ENCODE measurements at places on chromosomes 1 and 21. TPM values are rescaled to one million over a fixed set of nuclear protein-coding genes. Genes with fewer than 3 reads are reported as not detected.

The SYT6 gene
- total RNA-seq: not detected

GRCh38 chr1:198929961-198930599 lies 291.2 kb downstream of the PTPRC start:
- peaks cover 5% of the 10 kb centered on the region for H3K4me1 ChIP-seq
- no peaks in the 10 kb centered on the region for H3K27me3 ChIP-seq
- DNase-seq: peak; percentile 70
- H3K27ac ChIP-seq: peak overlapping the region; percentile 29
- H3K36me3 ChIP-seq: no peaks in the 10 kb centered on the region

- H3K4me1 ChIP-seq: peaks cover 36% of the 10 kb centered on the region
- H3K4me3 ChIP-seq: no peak overlapping the region
- no peaks in the 10 kb centered on the region for H3K27me3 ChIP-seq
- H3K36me3 ChIP-seq: peaks cover 5% of the 10 kb centered on the region
- no peak for DNase-seq
Measured at GRCh38 chr1:151990856-151991198, 2.8 kb downstream of the S100A10 start.

DNA sequence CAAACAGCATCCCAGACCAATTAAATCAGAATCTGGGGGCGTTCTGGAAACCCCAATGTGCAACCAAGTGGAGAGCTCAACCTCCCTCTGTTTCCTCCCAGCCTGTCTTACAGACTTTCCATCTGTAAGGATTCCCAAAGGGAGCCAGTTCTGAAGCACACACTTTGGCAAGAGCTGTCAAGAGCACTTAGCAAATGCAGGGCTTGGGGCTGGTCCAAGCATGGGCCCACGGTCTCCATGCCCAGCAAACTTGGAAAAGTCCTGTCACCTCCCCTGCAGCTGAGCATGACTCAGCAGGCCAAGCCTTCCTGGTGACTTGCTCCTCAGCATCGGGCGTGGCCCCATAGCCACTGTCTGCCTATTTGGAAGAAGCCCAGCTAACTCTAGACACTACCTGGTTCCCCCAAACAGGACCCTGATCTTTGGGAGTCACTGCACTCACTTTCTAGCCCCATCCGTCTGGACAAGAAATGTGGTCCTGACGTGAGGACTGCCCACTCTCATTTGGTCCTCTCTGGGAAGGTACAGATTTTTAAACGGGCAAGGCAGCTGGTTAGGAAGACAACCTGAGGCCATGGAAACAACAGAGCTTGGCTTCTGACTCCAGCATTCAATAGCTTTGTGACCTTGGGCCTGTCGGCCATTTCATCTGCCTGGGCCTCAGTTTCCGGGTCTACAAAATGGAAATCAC lies 16.9 kb downstream of the SLC2A1 start:
- no peaks in the 10 kb centered on the region for H3K27me3 ChIP-seq
- H3K4me3 ChIP-seq: no peak overlapping the region
- DNase-seq: no peak
- H3K36me3 ChIP-seq: peaks cover 52% of the 10 kb centered on the region

The LCE3E gene
- total RNA-seq: not detected

GRCh38 chr1:68188060-68188538 lies 44.2 kb downstream of the WLS start:
- H3K27me3 ChIP-seq: no peaks in the 10 kb centered on the region
- DNase-seq: no peak
- no peaks in the 10 kb centered on the region for H3K4me1 ChIP-seq
- no peaks in the 10 kb centered on the region for H3K36me3 ChIP-seq
- no peak overlapping the region for H3K27ac ChIP-seq

GRCh38 chr1:220189750-220190347 lies 82.4 kb downstream of the RAB3GAP2 start:
- no peaks in the 10 kb centered on the region for H3K27me3 ChIP-seq
- H3K36me3 ChIP-seq: peaks cover 82% of the 10 kb centered on the region
- H3K4me3 ChIP-seq: no peak overlapping the region
- no peak overlapping the region for H3K27ac ChIP-seq
- peak; percentile 36 for DNase-seq
- H3K4me1 ChIP-seq: no peaks in the 10 kb centered on the region
